ENCODE measurements at places on chromosomes 12 and 14. TPM values are rescaled to one million over a fixed set of nuclear protein-coding genes. Genes with fewer than 3 reads are reported as not detected.
A peak's percentile ranks its signal among the peaks of the same experiment; 100 is the strongest.

The LUM gene
- total RNA-seq, result 217 TPM

The PRB2 gene
- total RNA-seq, result not detected

The KLHL33 gene
- 1.5 TPM for total RNA-seq

The KRT78 gene
- not detected for total RNA-seq

DNA sequence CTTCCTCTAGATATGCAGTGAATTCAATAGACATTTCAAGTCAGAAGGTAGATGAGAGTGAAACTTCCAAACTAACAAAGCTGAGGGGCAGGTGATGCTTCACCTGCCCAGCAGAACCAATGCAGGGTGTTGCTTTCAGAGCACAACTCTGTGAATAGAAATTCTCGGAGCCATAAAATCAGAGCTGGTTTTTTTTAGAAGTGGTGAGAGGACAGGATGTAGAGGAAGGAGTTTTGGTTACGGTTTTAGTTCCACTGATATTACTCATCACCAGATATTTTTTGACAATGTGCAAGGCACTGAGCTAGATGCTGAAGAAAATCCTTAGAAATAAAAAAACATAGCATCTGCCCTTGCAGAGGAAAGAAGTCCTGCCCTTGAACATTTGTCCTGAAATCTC, 62.2 kb downstream of the BMP4 start:
- no peak overlapping the region for H3K27ac ChIP-seq
- no peaks in the 10 kb centered on the region for H3K27me3 ChIP-seq
- H3K4me1 ChIP-seq, result peaks cover 8% of the 10 kb centered on the region
- H3K36me3 ChIP-seq, result no peaks in the 10 kb centered on the region

- peak; percentile 25 for DNase-seq
- H3K27me3 ChIP-seq, result no peaks in the 10 kb centered on the region
- no peak overlapping the region for H3K27ac ChIP-seq
Observed at GRCh38 chr14:91140672-91141071, 26.8 kb downstream of the DGLUCY start.

- no peak overlapping the region for H3K4me3 ChIP-seq
- H3K36me3 ChIP-seq, result no peaks in the 10 kb centered on the region
- no peaks in the 10 kb centered on the region for H3K4me1 ChIP-seq
- no peak overlapping the region for H3K27ac ChIP-seq
- H3K27me3 ChIP-seq, result no peaks in the 10 kb centered on the region
Observed at GRCh38 chr14:49506650-49507049, 79.5 kb downstream of the RPS29 start.

- no peaks in the 10 kb centered on the region for H3K4me1 ChIP-seq
- H3K4me3 ChIP-seq, result no peak overlapping the region
- peak; percentile 61 for DNase-seq
Observed at GRCh38 chr14:89564286-89564957, 147.4 kb upstream of the FOXN3 start.

GRCh38 chr12:66664076-66664475, 14.8 kb downstream of the GRIP1 start:
- no peaks in the 10 kb centered on the region for H3K27me3 ChIP-seq
- peaks cover 4% of the 10 kb centered on the region for H3K4me1 ChIP-seq
- H3K27ac ChIP-seq, result no peak overlapping the region
- no peak overlapping the region for H3K4me3 ChIP-seq
- H3K36me3 ChIP-seq, result no peaks in the 10 kb centered on the region

GRCh38 chr14:101862711-101863110, 101.2 kb downstream of the PPP2R5C start:
- H3K27me3 ChIP-seq, result no peaks in the 10 kb centered on the region
- no peaks in the 10 kb centered on the region for H3K36me3 ChIP-seq
- no peak overlapping the region for H3K27ac ChIP-seq
- peak; percentile 79 for DNase-seq
- no peak overlapping the region for H3K4me3 ChIP-seq

GRCh38 chr12:105492591-105493545, 162.4 kb downstream of the C12orf75 start:
- DNase-seq, result peak; percentile 95
- no peaks in the 10 kb centered on the region for H3K36me3 ChIP-seq
- no peaks in the 10 kb centered on the region for H3K4me1 ChIP-seq

Data from fibroblast of lung (primary cell).